ENCODE measurements at places on chromosomes 2 and 18.

- H3K27ac ChIP-seq = no peak overlapping the region
- H3K36me3 ChIP-seq = no peaks in the 10 kb centered on the region
- no peaks in the 10 kb centered on the region for H3K27me3 ChIP-seq
- no peak for DNase-seq
- no peaks in the 10 kb centered on the region for H3K4me1 ChIP-seq
- H3K4me3 ChIP-seq = no peak overlapping the region
These were observed 5.7 kb downstream of the SLC5A7 start for GRCh38 chr2:107992069-107992468.

DNA sequence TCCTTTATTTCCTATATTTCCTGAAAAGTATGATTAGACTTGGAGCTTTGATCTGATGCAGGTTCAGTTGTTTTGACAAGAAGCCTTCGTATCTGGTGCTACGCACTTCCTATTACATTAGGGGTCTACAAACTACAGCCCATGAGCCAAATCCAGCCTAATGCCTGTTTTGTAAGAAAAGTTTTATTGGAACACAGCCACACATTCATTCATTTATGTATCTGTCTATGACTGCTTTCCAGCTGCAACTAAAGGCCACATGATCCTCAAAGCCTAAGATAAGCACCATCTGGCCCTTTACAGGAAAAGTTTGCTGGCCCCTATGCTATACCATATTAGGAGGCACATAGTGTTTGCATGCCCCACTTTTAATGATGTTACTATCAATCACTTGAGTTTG is 26.0 kb downstream of the EIF2AK3 start:
- H3K36me3 ChIP-seq = peaks cover 2% of the 10 kb centered on the region
- H3K27ac ChIP-seq = no peak overlapping the region
- no peak for DNase-seq
- H3K4me3 ChIP-seq = no peak overlapping the region
- H3K27me3 ChIP-seq = no peaks in the 10 kb centered on the region

DNA sequence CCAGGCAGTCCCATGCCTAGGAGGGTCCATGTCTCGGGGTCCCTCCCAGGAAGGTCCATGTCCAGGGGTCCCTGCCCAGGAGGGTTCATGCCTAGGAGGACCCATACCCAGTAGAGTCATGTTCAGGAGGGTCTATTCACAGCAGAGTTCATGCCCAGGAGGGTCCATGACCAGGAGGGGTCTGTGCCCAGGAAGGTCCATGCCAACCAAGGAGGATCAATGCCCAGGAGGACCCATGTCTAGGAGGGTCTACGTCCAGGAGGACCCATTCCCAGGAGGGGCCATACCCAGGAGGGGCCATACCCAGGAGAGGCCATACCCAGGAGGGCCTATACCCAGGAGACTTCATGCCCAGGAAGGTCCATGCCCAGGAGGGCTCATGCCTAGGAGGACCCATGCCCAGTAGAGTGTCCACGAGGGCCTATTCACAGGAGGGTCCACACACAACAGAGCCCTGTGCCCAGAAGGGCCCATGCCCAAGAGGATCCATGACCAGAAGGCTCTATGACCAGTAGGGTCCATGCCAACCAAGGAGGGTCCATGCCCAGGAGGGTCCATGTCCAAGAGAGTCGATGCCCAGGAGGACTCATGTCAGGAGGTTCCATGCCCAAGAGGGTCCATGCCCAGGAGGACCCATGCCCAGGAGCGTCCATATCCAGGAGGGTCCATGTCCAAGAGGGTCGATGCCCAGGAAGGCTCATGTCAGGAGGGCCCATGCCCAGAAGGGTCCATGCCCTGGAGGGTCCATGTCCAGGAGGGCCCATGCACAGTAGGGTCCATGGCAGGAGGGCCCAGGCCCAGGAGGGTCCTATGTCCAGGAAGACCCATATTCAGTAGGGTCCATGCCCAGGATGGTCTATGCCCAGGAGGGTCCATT is 10.1 kb downstream of the GPR35 start:
- H3K4me3 ChIP-seq = no peak overlapping the region
- H3K4me1 ChIP-seq = no peaks in the 10 kb centered on the region
- peaks cover 11% of the 10 kb centered on the region for H3K27me3 ChIP-seq
- no peak overlapping the region for H3K27ac ChIP-seq
- no peak for DNase-seq

DNA sequence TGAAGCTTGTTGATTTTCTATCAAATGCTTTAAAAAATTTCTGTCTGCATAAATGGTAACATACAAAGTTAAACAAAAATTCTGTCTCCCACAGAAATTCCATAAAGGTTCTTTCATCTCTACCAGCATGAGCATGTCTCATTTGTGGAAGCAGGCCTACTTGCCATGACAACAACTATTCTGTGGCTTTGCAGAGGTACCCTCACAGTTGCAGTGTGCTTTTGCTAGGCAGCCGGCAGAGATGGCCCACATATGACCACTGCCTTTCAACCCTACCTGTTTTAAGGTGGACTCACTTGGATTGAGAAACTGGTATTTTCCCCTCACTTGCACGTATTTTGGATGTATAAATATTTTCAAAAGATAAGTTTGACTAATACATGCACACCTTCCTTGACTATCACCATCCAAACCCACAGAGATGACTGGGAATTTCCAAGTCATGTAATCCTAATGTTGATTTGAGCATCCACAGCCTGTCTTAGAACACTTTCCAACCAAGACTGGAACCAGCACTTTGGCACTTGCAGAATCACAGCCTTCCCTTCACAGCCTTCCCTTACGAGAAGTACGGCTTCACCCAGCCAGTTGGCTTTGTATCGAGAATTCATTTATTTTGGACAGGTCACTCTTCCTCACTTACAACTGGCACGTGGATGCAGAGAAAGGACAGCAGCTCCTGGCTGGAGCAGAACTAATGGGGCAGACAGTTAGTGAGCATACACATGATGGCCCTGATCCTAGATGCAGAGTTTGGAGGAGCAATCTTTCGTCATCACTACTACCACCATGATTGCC is 9.3 kb upstream of the FHL2 start:
- DNase-seq = no peak
- peaks cover 65% of the 10 kb centered on the region for H3K27me3 ChIP-seq
- no peak overlapping the region for H3K27ac ChIP-seq
- no peak overlapping the region for H3K4me3 ChIP-seq
- H3K4me1 ChIP-seq = no peaks in the 10 kb centered on the region

- H3K4me3 ChIP-seq = no peak overlapping the region
- no peak overlapping the region for H3K27ac ChIP-seq
- H3K36me3 ChIP-seq = no peaks in the 10 kb centered on the region
- H3K4me1 ChIP-seq = no peaks in the 10 kb centered on the region
These were observed 277.7 kb upstream of the ACVR2A start for GRCh38 chr2:147567136-147567535.

DNA sequence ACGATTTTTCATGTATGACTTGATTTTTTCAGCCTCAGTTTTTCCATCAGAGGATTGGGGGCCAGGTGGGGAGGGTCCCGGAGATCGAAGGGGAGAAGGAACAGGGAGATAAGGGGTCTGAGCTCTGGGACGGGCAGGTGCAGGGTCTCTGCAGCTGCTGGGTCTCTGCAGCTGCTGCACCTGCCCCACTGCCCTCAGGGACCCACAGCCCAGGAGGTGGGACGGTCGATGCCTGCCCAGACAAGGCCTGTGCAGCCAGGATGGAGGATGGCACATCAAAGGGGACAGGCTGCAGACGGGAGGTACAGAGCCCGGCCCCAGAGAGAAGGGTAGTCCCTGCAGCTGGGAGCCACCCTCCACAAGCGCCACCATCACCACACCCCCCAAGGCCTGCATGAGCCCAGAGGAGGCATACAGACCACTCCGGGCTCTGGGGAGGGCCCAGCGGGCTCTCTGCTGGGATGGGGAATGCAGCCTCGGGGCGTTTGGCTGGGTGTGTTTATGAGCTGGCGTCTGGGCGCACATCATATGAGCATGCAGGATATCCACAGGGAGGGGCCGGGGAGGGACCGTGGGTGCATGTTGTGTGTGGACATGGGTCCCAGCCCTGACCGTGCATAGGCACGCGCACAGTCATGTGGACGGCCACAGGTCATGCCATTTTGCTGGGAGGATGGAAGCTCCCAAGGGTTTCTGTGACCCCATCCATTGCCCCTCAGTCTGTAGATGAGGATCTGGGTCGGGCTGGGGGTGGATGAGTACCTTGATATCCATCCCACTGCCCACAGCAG is 34.9 kb upstream of the GPC1 start:
- no peak overlapping the region for H3K27ac ChIP-seq
- peaks cover 10% of the 10 kb centered on the region for H3K27me3 ChIP-seq
- no peak for DNase-seq
- H3K4me3 ChIP-seq = no peak overlapping the region

DNA sequence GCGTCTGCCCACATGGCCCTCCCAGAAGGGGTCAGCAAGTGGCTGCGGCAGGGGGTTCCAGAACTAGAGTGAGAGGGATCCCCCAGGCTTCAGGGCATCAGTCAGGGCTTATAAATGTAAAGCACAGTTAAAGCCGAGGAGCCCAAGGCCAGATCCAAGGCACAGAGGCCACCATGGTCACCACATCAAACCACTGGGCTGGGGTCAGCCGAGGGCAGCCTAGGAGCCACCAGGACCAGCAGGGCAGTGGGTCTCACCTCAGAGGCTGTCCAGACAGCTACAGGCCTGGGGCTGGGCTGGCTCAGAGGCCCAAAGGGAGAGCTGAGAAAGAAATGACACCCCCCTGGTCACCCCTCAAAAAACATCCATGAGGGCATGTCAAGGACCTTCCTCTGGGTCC is 188.5 kb downstream of the INHBB start:
- DNase-seq = no peak
- no peak overlapping the region for H3K4me3 ChIP-seq
- peaks cover 12% of the 10 kb centered on the region for H3K27me3 ChIP-seq
- H3K4me1 ChIP-seq = no peaks in the 10 kb centered on the region
- no peaks in the 10 kb centered on the region for H3K36me3 ChIP-seq
